ENCODE measurements at places on chromosomes 6 and 20.

GRCh38 chr6:37456126-37456525 is 23.1 kb downstream of the CMTR1 start:
- no peak for DNase-seq

- no peak for DNase-seq
These were observed 128.3 kb downstream of the TAF4 start for GRCh38 chr20:61937146-61937962.

DNA sequence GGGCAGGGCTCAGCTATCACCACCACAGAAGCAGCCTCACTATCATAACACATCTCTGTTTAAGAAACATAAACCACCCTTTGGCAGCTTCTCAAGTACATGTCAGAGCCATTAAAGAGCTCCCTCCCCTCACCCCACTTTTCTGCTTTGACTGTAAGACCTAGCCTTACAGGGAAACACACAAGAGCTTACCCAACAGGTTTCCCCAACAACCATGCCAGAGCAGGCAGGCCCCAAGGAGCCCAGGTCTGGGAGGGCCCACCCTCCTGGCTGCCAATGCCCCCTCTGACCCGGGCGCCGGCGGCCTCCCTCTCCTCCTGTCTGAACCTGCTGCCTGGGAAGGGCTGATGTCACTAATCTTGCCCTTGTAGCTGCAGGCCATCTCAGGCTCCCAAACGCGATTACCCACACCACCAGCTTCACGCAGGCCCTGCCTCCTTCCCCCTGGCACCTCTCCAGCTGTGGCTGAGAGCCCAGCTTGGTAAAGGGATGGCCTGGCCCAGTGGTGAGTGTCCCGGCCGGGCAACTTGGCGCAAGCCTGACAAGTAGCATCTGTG is 402.0 kb downstream of the MAFB start:
- DNase-seq, result no peak

DNA sequence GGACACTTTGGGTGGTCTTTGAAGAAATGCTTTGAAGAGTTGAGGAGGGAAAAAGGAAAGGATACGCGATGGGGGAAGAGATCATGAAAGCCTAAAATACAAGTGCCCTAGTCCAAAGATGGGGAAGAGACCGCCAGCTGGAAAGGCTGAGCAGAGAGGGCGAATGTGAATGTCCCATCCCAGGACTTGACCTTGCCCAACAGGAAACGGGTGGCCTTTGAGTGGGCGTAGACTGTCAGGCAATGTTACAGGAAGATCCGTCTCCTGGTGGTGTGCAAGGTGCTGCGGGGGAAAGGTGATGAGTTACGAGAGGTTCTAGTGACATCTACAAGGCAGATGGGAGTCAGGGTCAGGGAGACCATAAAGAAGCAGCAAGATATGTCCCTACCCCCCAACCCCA is 55.0 kb upstream of the TBXT start:
- no peak for DNase-seq

DNA sequence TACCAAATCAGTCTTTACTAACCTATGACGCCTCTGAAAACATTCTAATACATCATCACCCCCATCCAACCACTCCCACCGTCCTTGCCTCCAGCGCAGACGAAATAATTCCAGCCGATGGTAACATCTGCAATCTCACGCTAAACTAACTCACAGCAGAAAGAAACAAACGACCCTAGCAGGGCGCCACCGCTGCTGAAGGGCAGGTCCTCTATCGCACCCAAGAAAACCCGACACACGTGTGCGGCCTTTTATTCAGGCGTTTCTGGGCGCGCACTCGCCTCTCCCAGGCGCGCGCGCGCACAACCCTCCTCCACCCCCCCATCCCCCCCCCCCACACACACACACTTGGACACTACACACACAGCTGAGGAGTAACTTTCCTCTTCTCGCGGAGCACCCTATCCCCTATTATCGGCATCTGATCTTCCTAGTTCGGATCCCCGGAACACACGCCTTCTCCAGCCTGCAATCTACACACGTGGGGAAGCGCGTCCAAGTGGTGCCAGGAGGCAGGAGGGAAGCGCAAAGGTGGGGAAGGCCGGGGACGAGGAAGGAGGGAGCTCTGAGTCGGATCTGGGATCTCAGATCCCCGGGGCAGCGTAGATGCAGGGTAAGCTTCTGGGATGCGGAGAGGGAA is 1.4 kb downstream of the GFOD1 start:
- peak; percentile 72 for DNase-seq

DNA sequence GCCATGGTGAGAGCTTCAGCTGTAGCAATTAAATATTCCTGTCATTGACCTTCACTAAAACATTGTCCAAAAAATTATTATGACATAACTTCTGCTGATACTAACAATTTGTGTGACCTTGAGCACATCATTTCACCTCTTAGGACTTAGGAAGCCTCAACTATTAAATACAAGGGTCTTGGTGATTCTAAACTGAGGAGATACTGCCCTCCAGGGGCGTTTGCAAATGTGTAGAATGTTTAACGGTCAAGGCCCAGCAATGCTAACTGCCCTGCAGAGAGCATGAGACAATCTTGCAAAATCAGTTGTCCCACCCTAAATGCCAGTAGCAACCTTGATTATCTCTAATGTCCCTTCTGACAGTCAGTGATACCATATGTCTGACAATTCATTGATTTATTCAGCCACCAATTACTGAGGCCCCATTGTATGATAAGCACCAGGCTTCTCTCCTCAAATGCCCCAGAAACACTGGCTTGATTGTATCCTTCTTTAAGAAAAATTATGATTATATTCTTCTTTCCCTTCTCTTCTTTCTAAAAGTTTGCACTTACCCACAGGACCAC is 284.1 kb upstream of the PLN start:
- DNase-seq, result peak; percentile 52

- no peak for DNase-seq
These were observed 6.8 kb upstream of the SOX4 start for GRCh38 chr6:21586740-21587178.

- no peak for DNase-seq
These were observed 130.6 kb upstream of the FAM83B start for GRCh38 chr6:54716010-54716409.

GRCh38 chr6:144335914-144336313 is 50.8 kb downstream of the UTRN start:
- DNase-seq, result peak; percentile 85

Measured in common myeloid progenitor, CD34-positive (primary cell).